ENCODE measurements at places on chromosomes 3 and 15.
A peak's percentile ranks its signal among the peaks of the same experiment; 100 is the strongest.

- no peak for DNase-seq
Observed at GRCh38 chr3:146262371-146263110, 11.6 kb upstream of the PLSCR4 start.

DNA sequence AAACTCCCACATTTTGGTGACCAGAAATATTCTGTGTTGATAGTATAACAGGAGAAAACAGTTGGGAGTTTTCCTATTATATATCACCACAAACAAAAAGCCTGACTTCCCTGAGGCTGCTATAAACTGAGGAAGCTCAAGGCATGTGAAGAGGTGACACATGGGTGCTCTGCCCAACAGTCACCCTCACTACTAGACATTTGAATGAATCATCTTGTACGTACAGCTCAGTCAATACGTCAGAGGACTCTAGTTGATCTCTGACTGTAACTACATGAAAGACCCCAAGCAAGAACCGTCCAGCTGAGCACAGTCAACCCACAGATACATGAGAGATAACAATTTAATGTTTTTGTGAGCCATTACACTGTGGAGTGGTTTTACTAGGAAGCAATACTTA, 338.3 kb upstream of the ATP11B start:
- DNase-seq: no peak

- DNase-seq: no peak
Observed at GRCh38 chr3:146585156-146585555, 20.0 kb downstream of the PLSCR5 start.

GRCh38 chr15:60507596-60508424, 28.9 kb upstream of the ICE2 start:
- peak; percentile 22 for DNase-seq

- DNase-seq: no peak
Observed at GRCh38 chr15:90859234-90860131, 8.9 kb upstream of the FURIN start.

GRCh38 chr3:52063026-52063723, 6.8 kb upstream of the DUSP7 start:
- DNase-seq: no peak

DNA sequence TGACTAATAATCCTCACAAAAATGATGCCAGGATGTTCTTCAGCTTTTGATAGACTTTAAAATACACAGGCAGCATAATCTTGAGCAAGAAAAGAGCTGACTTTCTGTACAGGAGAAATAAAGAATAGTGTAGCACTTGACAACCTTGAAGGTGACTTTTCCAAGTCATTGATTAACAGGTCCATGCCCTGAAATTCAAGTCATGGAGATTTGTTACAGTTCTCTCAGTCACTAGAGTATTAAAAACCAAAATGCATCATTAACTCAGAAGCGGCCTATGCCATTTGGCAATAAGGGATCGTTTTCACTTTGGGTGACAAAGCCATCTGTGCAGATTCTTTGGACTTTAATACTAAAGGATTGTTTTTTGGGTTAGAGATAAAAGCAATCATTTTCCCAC, 692.7 kb upstream of the SGO1 start:
- DNase-seq: no peak

All from BJ (cell line).